ENCODE measurements at places on chromosomes 6 and 20.

GRCh38 chr6:99822741-99823512 lies 171.1 kb downstream of the MCHR2 start:
- no peak for DNase-seq

- no peak for DNase-seq
These were observed 513.7 kb upstream of the SULF2 start for GRCh38 chr20:48298851-48299484.

- DNase-seq, result no peak
These were observed 165.9 kb downstream of the SASH1 start for GRCh38 chr6:148508401-148509041.

DNA sequence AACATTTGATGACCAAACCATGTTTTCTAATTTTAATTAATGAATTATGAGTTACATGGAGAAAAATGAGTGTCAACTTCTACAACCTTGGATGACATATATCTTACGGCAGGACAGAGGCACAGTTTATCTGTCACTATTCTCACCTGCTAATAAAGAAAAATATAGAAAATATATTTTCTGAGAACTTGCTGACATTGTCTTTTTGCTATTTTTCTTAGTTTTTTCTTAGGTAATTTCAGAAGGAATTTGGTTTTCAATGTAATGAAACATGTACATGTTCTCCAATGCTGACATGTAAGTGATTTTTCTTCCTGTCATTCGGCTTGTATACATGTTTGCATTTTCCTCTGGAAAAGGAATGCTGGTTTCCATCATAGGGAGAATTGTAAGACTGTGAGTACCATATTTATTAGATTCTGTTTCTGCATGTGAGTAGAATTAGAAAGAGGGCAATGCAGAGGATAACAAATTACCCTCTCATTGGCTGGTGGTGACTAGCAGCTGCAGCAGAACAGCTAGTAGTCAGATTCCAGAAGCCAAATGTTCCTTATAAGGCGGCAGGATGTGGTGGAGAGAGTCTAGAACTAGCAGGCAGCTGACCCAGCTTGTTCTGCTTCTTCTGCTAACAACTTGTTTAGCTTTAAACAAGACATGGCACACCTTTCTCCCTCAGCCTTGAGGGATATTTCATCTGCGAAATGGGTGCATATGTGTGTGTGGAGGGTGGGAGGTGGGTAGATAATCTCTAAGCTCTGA lies 132.8 kb upstream of the SPACA1 start:
- DNase-seq, result no peak

- no peak for DNase-seq
These were observed 41.2 kb upstream of the TMEM200A start for GRCh38 chr6:130324657-130325056.

DNA sequence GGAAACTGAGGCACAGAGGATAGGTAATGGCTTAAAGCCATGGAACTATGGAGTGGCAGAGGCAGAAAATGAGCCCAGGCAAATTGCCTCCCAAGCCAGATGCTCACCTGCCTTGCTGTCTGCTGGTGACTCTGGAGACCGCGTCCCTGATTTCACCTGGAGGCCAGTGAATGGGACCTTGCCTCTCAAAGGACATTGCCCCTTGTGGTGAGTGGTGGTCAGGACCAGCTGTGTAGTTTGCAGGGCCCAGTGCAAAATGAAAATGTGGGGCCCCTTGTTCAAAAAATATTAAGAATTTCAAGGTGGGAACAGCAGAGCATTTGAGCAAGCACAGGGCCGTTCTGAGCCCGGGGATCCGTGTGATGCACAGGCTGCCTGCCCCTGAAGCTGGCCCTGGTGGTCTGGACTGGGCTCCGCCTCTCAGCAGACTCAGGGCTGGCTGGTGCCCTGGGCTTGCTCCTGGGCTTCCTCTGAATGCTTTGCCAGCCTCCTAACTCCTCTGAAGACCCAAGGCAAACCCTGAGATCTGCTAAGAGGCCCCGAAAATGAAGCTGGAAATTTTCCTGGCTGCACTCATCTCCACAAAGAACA lies 19.8 kb upstream of the KCNG1 start:
- no peak for DNase-seq

GRCh38 chr6:105934708-105935107 lies 151.4 kb upstream of the PRDM1 start:
- no peak for DNase-seq

DNA sequence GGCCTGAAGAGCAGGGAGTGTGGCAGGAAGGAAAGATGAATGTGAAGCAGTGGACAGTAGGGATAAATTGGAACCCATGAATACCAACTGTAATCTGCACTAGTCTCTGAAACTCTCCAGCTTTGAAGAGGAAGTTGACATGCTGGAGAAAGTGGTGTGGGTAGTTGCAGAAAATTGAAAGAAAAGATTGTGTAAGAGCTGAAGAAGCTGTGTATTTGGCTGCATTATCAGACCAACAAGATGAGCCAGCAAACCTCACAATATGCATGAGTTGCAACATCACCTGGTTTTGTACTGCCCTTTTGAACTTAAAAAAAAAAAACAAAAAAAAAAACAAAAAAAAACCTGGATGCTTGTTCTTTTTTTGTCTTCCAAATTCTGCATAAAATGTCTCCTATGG lies 921.9 kb upstream of the EYS start:
- no peak for DNase-seq

DNA sequence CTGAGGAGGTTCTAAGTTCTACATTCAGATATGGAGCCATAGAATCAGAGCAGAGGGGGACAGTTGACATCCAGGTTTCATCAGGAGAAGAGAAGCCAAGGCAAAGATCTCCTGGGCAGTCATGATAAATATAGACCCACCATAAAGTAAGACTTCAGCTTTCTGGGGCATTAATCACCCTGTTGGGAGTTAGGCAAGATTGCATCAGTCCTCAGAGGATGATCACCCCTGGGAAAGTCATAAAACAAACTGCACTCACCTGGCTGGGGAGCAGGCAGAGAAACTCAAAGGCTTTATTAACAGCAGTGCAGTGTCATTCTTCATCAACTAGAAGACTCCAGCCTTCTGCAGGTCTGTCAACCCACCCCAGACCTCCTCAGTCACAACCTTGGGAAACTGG lies 301.3 kb upstream of the JARID2 start:
- no peak for DNase-seq

DNA sequence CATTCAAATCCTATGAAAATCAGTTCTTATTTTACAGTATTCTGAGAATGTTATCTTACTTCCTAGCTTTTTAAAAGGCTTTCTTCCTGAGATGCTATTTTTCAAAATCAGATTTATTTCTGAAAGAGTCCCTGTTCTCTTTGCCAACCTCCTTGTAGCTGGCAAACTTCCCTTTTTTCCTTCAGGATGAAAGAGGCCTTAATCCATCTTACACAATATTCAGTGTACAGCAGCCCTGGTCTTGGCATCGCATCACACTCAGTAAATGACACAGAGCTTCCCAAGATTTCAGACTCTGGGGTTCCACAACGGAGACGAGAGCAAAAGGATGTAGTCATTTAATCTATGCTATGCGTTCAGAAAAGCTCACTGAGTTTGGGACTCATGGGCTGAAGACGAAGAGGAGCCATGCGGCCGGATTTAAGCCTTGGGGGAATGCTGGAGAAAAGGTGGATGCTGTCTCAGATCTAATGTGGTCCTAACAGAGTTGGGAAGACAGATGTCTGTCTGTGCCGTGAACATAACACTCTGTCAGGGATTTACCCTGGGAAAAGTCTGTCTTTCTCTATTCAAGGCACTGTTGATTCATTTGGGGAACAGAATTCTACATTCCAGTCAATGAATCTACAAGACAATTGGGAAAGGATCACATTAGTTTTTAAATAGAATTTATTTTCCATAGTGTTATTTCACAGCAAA lies 616.4 kb upstream of the AGPAT4 start:
- no peak for DNase-seq

- DNase-seq, result no peak
These were observed 38.3 kb downstream of the ATG5 start for GRCh38 chr6:106287215-106287614.

GRCh38 chr6:126181173-126181741 lies 158.7 kb upstream of the CENPW start:
- DNase-seq, result no peak

- DNase-seq, result no peak
These were observed 46.6 kb upstream of the TNFAIP3 start for GRCh38 chr6:137820425-137820824.

DNA sequence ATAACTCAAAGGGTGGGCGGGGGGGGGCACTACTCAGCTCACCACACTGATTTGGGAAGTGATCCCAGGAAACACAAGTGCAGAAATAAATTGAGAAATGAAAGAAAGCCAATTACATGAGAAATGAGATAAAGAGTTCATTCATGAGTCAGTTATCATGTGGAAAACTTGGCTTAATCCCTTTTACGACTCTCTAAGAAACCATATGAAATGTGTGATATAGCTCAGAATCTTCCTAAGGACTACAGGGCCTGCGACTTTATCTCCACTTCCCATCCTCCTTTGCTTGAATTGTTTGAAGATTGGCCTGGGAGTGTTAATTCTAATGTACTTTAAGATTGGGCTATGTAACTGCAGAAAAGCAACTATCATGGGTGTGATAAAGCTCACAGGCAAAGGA lies 3.6 kb upstream of the BTN2A2 start:
- DNase-seq, result no peak

DNA sequence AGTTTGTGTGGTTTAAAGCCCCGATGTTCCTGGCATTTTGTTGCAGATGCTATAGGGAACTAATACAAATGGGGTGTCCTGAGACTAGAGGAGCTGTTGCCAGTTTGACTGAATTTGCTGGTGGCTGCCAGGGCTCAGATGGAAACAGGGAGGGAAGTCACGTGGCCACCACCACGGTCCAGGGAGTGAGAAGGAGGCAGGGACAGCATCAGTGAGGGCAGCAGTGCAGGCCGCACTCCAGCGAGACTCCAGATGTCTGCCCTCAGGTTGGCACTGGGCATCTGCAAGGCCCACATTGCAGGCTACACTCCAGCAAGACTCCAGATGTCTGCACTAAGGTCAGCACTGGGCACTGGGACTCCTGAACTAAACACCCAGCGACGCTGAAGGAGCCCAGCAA lies 86.2 kb downstream of the RAMACL start:
- DNase-seq, result no peak

GRCh38 chr6:168411130-168411529 lies 29.9 kb upstream of the SMOC2 start:
- DNase-seq, result no peak

DNA sequence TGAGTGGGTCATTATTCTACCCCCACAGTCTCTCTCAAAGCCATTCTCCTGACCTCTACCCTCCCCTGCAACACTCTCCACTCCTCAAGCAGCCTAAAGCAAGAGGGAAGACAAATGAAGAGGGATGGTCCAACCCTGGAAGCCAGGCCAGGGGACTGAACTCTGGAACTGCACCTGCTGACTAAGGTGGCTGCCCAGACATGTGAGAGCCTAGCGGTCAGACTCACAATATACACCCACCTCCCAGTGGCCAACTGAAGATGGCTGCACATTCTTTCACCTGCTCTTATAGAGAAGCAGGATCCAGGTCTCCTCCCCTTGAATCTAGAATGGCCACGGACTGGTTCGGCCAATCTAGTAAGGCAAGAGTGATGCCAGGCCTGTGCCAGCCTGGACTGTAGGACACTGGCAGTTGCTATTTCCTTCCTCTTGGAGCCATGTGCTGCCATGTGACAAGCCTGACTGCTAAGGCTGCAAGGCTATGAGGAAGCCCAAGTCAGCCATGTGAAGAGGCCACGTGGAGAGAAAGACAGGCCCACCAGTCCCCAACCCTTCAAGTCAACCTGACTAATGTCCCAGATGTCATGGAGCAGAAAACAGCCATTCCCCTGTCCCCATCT lies 31.8 kb downstream of the ACSS1 start:
- no peak for DNase-seq

- DNase-seq, result no peak
These were observed 138.7 kb downstream of the MYB start for GRCh38 chr6:135319819-135320218.

DNA sequence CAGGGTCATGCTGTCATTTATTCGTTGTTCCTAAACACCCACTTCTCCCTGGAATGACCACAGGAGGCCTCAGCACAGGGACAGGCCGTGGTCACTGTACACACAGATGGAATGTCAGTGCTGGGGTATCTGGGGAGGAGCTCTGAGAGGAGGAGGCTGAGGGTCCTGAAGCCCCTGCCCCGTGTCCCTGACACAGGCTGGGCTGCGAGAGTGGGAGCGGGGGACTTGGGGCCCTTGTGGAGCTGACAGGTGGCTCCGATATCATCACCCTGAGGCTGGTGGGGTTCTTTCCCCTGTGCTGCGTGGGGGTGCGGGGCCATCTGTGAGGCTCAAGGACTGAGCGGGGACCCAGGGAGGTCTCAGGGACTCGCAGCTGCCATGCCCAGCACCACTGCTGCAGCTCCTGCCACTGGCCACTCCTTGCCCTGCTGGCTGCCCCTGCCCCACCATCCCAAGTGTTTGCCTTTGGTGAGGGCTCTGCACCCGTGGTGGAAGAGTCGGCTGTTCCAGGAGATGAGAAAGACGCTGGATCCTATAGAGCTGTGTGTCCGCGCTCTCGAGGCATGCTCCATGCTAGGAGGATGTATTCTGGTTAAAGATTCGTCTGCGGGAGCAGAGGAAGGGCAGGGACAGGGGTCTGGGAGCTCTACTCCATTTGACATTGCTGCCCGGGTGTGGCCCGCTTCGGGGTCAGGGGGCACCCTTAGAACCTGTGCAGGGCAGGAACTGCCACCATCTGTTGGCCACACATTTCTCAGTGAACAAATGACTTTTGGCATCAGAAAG lies 18.9 kb downstream of the NPEPL1 start:
- DNase-seq, result no peak

- no peak for DNase-seq
These were observed 108.5 kb upstream of the CHD6 start for GRCh38 chr20:41726727-41727126.

DNA sequence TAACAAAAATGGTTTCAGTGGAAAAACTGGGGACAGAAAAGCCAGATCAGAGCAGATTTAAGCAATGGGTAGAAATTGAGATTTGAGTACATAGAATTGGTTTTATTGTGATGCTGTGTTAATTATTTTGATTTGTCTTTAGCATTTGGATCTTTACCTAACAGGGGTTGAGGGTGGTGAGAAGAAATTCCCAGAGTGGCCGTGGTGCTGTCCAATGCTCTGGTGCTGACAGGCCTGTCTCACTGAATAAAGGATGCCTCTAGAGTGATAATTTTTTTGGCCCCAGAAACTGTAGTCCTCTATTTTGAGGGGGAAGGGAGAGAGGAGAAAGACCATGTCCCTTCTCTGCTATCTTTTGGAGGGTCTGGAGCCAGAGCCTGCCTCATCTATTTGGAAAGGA lies 79.1 kb downstream of the LYRM2 start:
- DNase-seq, result no peak

GRCh38 chr6:95292011-95292410 lies 285.3 kb upstream of the MANEA start:
- no peak for DNase-seq

DNA sequence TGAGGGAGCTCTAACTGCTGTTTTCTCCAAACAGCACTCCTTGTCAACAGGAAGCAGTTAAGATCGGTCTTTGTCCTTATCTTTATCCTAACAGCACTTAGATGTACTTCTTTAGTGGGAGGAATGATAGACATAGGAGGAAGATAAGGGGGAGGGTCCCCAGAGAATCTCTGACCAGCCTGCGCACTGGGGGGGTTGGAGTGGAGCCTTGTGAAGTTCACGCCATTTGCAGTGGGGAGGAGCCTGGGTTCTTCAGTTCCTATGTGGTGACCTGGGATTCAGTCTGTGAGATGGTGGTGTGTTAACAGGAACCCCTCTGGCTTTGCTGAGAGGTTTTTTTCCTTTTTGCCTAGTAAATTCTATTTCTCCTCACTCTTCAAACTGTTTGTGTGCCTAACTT lies 18.1 kb upstream of the ASCC3 start:
- no peak for DNase-seq

GRCh38 chr6:82097676-82098075 lies 149.9 kb downstream of the IBTK start:
- DNase-seq, result no peak

All from stimulated activated naive CD4-positive, alpha-beta T cell treated with Interleukin-2 at 50 U/mL for 16 hours (primary cell).